ENCODE measurements at places on chromosomes 6 and 20. TPM values are rescaled to one million over a fixed set of nuclear protein-coding genes. Genes with fewer than 3 reads are reported as not detected.

Gene EDN1
- total RNA-seq, result 2.6 TPM

Gene C6orf163
- 11.8 TPM for total RNA-seq

Gene PROKR2
- total RNA-seq, result not detected

Gene MAN1A1
- 31.7 TPM for total RNA-seq

Gene SLC2A10
- total RNA-seq, result not detected

Gene SLC24A3
- not detected for total RNA-seq

Gene DEFB124
- not detected for total RNA-seq

Gene TUBB2B
- not detected for total RNA-seq
